ENCODE measurements at places on chromosomes 5 and 9.

GRCh38 chr5:68252673-68253623, 37.4 kb downstream of the PIK3R1 start:
- no peak for DNase-seq

- DNase-seq: no peak
These were observed 14.4 kb downstream of the NEK6 start for GRCh38 chr9:124272118-124272517.

DNA sequence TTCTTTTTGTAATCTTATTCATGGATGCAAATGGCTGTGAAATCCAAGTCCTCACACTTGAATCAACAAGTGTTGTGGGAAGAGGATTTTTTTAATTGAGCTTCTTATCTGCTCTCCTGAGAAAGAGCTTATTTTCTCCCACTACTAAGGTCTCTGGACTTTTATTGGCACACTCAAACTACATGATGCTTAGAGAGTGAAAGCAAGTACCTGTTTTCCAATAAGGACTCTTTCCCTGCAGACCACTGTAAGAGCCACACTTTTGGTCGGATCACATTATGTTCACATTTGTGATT, 546.4 kb upstream of the ARRDC3 start:
- no peak for DNase-seq

- no peak for DNase-seq
These were observed 13.0 kb downstream of the C1QTNF3 start for GRCh38 chr5:34030048-34030447.

DNA sequence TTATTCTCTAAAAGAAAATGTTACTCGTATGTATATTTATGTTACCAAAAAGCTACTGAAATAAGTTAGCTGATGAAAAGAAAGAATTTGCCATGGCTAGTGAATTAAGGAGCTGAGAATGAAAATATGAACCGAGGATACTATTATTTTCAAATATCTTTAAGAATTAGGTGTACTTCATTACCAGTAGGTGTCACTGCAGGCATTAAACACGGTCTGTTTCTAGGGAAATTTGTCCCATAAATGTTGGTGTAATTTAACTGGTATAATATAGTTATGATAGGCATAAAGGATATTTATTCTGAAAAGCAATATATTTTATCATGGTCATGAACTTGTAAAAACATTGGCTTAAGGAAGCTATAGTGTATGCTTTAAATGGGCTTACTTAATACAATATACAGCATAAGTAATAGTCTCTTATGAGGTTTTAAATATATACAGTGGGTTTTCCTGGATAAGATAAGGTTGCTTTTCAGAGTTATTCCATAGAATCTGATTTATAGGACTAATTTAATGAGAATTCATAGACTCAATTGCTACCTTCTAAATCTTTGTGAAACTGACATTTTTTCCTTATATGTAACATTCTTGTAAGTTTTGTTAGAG, 72.4 kb upstream of the MPDZ start:
- no peak for DNase-seq

DNA sequence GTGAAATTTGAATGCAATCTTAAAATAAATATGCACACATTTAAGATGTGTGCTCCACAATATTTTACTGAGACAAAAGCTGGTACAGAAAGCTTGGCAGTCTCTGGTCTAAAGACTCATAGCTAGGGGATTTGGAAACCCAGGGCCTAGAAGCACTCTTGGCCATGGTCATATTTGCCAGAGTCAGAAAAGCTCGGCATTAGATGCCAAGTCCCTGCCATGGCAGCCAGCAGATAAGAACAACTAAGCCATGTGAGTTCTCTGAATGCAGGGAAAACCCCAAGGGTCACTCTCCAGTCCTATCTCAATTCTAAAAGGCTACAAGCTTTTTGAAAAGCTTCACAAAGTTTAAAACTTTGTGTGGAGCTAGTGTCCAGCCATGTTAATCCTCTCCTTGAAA, 119.5 kb downstream of the FAM114A2 start:
- DNase-seq: no peak

GRCh38 chr5:118863345-118863744, 125.0 kb downstream of the DTWD2 start:
- no peak for DNase-seq

- DNase-seq: no peak
These were observed 24.7 kb upstream of the TMEM171 start for GRCh38 chr5:73095564-73096238.

DNA sequence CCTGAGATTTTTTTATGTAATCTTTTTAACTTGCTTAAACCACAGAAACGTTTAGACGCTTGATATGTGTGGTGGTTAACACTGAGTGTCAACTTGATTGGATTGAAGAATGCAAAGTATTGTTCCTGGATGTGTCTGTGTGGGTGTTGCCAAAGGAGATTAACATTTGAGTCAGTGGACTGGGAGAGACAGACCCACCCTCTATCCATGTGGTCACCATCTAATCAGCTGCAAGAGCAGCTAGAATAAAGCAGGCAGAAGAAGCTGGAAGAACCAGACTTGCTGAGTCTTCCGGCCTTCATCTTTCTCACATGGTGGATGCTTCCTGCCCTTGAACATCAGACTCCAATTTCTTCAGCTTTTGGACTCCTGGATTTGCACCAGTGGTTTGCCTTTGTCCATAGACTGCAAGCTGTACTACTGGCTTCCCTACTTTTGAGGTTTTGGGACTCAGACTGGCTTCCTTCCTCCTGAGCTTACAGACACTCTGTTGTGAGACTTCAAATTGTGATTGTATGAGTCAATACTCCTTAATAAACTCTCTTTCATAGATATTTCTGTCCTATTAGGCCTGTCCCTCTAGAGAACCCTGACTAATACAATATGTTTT, 816.0 kb upstream of the CDH9 start:
- no peak for DNase-seq

DNA sequence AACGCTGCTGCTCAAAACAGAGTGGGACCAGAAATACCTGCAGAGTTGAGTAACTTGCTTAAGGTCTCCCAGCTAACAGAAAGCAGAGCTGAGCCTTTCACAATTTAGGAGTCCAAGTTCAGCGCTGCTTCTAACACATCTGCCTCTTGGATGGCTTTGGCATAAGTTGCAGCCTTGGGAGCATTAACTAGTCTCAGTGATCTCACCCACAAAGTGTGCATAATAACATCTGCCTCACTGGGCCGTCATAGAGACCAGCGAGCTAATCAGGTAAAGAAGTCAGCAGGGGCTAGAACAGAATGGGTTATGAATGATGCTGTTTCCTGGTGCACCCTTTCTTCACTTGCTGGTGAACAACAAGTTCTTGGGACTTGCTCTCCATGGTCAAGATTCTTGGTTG, 36.5 kb downstream of the WWC1 start:
- DNase-seq: no peak

DNA sequence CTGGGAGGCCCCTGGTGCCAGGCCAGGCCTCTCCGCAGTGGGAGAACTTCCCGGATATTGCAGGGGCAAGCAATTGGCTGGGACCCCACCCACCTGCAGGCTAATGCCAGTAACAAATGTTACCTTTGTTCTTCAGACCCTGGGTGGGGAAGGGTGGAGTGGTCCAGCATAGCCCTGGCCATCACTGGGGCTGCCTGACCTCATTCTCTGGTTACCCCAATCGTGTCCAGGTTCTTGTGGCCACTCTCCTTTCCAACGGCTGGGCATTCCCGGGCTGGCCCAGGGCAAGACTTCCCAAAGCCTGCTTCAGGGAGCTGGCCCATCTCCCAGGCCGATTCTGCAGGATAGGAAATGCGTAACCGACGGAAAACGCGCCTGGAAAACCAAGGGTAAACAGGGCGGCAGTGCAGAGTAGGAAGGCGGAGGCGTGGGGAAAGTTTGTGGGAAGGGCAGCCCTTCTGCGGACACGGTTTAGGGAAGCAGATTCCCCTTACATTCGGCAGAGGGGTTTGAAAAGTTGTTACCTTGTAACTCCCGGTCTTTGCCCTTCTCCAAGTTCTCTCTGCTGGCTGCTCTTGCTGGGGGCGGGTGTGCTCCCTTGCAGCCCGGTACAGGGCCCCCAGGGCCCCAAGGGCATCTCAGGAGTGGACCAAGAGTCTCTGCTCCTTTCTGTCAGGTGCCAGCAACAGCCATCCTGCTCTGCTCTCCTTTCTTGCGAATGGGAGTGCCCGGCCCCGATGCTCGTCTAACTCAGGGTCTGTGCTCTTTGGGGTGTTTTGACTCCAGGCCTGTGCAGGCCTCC, 3.5 kb downstream of the NRARP start:
- no peak for DNase-seq

GRCh38 chr9:93531374-93531773, 45.0 kb upstream of the PHF2 start:
- no peak for DNase-seq

DNA sequence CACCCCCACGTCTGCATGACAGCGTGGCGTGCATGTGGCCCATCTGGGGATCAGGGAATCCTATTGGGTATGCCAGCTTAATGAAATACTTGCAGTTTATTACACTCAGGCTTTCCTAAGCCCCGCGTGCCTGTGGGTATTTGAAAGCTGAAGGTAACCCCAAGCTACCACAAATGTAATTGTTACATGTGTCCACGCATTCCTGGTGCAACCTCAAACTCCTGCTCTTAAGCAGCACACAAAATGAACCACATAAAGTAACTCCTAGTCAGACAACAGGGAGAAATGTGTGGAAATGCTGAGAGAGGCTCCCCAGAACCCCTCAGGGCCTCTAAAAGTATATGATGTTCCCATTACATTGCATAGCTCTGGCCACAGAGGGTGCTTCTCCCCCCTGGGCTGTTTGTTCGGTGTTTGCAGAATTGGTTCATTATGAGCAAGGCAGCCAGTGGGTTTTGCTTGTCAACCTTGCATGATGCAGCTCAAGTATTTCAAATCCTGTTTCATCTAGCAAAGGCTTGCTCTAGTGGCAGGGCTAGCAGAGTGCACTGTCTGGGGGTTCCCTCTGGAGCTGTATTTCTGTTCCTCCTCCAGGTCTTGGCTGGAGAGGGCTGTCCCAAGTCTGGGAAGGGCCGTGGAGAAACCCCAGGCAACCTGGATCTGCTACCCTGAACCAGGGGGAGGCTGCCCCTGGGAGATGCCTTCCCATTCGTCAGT, 1.8 kb upstream of the DCANP1 start:
- no peak for DNase-seq

- peak; percentile 60 for DNase-seq
These were observed 12.9 kb downstream of the RGS14 start for GRCh38 chr5:177370488-177371119.

DNA sequence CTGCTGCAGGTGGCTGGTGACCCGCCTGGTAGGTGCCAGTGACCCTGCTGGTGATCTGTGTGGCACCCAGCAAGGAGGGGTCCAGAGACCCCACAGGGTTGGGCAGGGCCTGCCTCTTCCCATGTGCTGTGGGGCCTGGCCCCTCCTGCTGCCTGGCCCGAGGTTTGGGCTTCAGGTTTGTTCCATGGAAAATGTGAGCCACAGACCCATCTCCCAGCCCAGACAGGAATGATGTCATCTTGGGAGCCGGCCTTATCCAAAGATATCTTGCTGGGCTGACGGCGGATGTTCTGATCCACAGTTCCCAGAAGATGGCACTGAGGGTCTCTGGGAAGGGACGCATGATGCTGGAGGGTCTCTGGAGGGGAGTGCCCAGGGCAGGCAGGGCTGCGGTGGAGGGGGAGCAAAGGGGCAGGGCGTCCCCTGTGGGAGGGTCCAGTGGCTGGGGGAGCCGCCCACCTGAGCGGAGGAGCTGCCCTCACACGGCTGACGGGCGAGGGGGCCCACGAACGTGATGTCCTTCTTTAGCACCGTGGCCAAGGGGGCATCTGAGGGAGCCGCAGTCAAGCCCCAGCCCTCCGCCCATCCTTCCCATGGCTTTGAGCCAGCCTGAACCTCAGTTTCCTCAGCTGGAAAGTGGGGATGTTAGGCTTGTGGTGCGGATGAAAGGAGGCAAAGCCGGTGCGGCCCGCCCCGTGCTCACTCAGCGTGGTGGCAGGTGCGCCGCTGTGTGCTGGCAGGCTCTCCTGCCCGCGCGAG, 68.1 kb downstream of the COL5A1 start:
- DNase-seq: no peak

- no peak for DNase-seq
These were observed 42.9 kb downstream of the FOXI1 start for GRCh38 chr5:170148430-170149205.

GRCh38 chr9:137685741-137686420, 67.1 kb downstream of the EHMT1 start:
- DNase-seq: no peak

GRCh38 chr5:158698768-158699284, 400.9 kb downstream of the EBF1 start:
- DNase-seq: no peak

DNA sequence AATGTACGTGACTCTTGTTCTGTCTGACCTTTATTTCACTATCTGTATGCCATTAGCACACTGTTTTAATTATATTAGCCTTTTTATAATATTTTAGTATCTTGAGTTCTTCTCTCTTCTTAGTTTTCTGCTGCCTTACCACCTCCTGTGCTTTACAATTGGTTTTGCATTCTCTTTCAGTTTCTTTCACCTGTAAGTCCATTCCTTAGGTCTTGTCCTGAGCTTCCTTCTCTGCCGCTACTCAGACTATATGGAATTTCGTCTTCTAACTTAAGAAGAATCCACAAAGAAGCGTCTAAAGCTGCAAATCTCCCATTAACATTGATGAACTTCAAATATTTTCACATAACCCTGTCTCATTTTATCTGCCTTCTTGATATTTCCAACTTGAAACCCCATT, 642.9 kb downstream of the MAT2B start:
- no peak for DNase-seq

- DNase-seq: no peak
These were observed 11.1 kb downstream of the CCDC187 start for GRCh38 chr9:136292591-136293448.

DNA sequence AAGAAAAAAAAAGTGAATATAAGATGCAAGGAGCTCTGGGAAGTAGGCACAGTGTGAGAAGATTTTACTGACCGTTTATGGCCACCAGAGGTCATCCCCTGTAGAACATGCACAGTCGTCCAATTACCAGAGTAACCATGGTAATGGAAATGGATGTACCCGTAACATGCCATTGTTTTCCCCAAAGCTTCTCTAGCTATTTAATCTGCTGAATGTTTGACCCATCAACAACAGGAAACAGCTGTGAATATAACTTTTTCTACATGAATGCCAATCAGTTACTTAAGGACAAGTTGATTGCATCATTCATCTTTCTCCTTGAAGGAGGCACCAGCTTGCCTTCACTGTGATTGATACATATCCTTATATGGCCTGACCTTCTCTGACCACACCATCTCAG, 1967.0 kb upstream of the CDH9 start:
- no peak for DNase-seq

- DNase-seq: no peak
These were observed 4.7 kb upstream of the RASGEF1C start for GRCh38 chr5:180213657-180214207.

DNA sequence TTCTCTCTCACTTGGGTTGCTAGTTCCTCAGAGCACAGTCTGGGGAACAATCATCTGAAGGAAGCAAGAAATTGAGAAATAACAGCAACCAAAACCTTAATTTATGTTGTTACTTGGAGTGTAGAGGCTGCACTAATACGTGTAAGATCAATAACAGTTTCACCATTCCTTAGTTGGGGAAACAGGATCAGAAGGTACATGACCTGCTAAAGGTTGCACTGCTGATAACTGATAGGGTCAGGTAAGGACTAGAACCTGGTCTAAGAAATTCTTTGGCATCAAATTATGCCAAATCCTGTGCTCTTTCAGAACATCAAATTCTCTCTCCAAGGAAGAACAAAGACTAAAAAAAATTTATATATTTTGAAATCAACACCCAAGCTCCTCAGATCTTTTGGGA, 278.6 kb upstream of the C9orf72 start:
- DNase-seq: no peak

GRCh38 chr9:97710356-97711222, 13.4 kb upstream of the XPA start:
- DNase-seq: peak; percentile 37

- no peak for DNase-seq
These were observed 80.1 kb downstream of the ESM1 start for GRCh38 chr5:54905246-54905795.
